NCI-H446 treated with DMSO at 0.1 percent for 48 hours (cell line): ENCODE measurements at places on chromosomes 4 and X.

DNA sequence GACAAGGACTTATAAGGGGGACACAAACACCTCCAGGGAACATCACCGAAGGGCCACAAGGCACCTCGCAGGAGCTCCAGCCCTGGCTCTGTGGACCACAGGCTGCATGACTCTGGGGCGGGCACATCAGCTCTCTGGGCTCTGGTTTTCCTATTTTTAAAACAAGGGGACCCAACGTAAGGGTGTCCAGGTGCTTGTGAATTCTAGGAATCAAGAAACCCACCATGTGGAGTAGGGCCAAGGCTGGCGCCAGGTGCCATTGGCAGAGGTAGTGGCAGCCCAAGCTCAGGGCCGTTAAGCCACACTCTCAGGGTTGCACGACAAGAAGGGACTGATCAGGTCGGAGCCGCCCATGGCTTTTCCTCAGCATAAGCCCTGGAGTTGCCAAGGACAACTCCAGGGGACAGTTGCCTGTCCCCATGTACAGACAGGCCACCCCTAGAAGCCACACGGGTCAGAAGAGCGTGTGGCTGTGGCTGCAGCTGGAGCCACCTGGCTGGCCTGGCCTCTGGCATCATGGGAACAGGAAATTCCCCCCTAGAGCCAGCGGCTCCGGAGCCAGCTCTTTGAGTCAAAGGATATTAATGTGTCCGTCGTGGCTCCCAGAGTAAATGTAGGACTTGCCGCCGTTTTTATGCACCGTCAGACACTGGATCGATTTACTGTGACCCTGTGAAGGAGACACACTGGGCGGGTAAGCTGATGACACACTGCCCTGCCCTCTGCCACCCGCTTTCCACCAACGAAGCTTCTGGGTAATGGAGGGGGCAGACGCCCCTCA is 32.5 kb downstream of the WDR1 start:
- no peak for DNase-seq

GRCh38 chrX:70808942-70809940 is 99.3 kb downstream of the TEX11 start:
- no peak for DNase-seq

- no peak for DNase-seq
Measured at GRCh38 chrX:134885336-134886001, 105.3 kb upstream of the SMIM10 start.

DNA sequence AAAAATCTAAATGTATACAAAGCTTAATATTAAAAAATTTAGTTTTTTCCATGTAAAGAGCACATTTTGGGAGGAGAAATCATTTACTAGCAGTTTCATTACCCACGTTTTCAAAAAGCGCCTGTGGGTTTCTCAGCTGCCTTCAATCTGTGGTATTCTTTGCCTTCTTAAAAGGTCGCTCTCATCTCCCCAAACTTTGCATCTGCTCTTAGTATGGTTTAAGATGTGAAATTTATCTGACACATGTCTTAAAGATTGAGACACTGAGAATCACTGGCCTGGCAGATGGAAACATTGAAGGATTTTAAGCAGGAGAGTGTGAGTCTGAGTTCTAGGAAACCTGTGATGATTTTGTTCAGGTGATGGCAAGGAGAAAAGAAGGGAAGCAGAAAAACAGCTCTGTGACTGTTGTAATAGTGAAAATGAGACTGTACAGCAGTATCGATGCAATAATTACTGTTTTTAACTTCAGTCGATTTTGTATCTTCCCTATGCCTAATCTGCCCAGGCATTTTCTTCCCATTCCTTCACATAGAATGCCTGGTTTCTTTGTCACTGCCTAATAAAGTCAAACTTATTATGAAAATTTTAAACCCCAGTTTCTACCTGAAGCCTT is 75.9 kb downstream of the PAQR3 start:
- no peak for DNase-seq

GRCh38 chr4:83639849-83640493 is 104.1 kb downstream of the GPAT3 start:
- peak; percentile 22 for DNase-seq

DNA sequence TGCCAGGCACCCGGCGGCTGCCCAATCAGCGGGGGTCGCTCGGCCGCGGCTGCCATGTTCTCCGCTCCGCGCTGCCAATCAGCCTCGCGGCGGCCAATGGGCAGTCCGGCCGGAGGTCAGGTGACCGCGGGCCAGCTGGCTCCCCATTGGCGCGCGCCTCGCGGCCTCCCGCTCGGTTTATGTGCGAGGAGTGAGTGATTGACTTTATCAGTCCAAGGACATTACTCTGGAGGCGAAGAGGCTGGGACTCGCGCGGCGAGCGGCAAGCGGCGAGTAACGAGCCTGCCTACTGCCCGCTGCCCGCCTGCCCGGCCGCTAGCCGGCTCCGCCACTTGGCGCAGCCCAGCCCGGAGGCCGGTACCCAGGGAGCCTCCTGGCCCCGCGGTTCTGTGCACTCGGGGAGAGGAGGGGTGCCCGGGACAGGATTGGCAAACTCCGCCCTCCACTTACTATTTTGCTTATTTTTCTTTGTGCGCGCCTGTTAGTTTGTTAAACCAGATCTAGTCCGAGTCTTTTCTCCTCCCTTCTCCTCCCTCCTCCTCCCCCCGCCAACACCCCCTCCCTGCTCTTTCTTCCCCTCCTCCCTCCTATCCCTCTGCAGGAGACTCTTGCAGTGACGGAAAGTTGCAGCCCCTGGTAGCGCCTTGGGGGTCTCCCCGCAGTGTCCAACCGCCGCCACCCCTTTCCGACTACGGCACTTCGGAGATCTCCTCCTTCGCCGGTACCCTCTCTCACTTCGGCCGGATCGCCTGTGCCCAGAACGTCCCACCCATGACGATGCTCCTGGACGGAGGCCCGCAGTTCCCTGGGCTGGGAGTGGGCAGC is at the start of gene ZIC3:
ZIC3 (plus strand) TSS at position 207 of the 825 bp plus-strand sequence; CDS start at position 772, 565 bp downstream.
- DNase-seq: no peak

DNA sequence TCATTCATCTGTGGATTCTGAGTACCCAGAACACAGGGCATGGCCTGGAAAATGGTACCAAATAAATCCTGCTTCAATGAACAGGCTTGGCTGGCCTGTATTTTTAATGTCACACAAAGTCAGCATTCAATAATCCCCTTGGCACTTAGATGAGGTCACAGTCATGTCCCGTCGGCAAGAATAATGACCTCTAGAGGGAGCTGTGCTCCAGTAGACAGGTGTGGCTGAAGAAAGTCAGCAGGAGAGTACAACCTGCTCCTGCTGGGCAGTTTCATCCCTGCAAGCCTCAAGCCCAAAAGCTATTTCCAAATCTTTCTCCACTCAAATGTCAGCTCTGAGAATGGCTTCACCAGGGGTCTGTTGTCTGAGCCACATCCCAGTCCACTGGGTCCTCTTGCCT is 404.0 kb upstream of the F9 start:
- DNase-seq: no peak

GRCh38 chr4:147057611-147058190 is 112.0 kb upstream of the TTC29 start:
- no peak for DNase-seq

DNA sequence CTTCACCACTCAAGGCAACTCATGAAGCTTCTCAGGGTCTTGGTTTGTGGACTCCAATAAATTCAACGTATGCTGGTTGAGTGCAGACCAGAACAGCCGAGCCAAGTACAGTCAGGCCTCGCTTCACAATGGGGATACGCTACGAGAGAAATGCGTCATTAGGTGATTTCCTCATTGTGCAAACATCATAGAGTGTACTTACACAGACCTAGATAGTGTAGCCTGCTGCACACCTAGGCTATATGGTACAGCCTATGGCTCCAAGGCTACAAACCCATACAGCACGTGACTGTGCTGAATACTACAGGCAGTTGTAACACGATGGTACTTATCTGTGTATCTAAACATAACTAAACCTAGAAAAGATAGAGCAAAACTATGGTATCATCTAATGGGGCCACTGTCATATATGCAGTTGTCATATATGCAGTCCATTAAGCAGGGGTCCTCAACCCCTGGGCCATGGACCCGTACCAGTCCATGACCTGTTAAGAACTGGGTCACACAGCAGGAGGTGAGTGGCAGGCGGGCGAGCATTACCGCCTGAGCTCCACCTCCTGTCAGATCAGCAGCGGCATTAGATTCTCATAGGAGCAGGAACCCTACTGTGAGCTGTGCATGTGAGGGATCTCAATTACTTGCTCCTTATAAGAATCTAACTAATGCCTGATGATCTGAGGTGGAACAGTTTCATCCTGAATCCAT is 31.5 kb downstream of the RTL5 start:
- no peak for DNase-seq

DNA sequence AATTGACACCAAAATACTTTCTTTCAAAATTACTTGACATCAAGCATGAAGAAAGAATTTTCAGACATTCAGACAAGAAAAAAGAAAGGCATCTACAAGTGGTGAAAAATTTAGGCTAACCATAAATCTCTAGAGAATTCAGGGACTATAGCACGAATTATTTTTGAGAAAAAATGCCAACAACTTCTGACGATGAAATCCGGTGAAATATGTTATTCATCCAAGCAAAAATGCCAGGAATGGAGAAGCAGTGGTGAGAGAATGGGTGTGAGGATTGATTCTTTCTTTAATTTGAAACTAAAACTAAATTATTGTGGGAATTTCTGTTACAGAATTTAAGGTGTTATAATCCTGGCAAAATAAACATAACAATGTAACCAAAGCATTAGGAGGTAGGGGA is 69.4 kb upstream of the SORBS2 start:
- DNase-seq: no peak

- DNase-seq: no peak
Measured at GRCh38 chr4:81003597-81004111, 26.9 kb upstream of the BMP3 start.

GRCh38 chr4:7226439-7226838 is 34.1 kb downstream of the SORCS2 start:
- no peak for DNase-seq

DNA sequence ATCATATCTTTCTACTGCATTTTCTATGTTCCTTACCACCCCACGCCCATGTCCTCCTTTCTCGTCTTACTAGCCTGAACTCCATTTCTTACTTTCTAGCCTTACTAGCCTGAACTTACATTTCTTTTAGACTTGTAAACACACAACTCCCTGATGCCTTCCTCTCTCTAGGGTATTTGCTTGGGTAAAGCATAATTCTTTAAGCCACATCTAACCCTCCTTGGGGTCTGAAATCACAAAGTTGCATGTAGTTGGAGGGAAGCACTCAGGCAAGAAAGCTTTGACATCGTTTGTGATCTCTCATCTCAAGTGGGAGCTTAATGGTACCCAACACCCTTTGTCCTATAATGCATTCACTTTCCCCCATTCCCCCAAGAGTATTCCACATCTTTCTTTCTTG is 124.4 kb downstream of the SPOCK3 start:
- no peak for DNase-seq

DNA sequence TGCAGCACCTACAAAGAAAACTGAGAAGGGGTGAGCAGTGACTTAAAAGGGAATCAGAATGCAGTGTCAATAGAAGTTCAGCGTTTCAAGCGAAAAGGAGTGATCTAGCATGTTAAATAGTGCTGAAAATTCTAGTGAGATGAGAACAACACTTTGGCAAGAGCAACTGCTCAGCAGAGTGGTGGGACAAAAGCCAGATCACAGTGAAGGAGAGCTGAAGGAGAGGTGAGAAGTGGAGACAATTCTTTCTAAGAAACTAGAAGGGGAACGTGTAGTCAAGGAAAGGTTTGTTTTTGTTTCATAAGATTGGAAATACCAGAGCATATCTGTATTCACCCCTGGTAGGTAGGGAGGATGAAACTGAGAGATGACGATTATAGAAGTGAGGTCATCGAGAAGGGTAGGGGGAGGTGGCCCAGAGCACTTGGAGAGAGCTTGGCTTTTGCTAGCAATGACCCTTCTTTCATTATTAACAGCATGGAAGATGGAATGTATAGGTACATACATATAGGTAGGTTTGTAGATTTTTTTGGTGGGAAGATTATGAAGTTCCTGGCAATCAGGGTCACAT is 33.7 kb downstream of the SRPX2 start:
- no peak for DNase-seq

DNA sequence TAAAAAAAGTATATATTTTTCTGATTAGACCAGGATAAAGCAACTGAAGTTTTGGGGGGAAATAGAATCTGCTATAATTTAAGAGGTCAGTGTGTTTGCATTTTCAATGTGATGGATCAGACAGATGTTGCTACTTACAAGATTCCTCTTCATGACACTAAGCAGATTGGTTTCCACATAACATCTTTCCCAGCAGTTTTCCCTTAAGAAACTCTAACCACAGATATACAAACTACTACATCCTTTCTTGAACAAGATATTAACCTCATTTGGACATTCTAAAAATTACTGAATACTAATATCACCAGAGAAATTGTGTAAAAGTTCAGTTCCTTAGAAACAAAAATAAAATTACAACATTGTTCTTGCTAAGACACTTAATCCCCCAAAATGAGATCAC is 106.7 kb upstream of the GUCY1A1 start:
- no peak for DNase-seq

GRCh38 chrX:45758738-45759397 is 558.2 kb upstream of the DIPK2B start:
- no peak for DNase-seq

DNA sequence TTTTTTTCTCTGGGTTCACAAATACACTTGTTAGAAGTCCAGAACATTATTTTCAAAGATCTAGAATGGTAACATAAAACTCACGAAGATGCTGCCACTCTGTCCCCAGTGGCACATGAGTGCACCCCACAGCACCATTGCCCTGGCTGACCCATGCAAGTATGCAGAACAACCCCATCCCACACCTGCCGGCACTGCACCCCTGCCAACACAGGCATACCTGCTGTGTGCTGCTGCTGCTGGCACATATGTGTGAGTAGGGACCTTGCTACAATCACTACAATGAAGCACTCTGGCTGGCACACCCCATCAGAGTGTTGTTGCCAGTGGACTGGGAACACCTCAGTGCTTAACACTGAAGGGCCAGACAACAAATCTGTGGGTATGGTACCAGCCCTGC is 66.9 kb downstream of the CISD2 start:
- no peak for DNase-seq

- peak; percentile 26 for DNase-seq
Measured at GRCh38 chr4:10554694-10555093, 97.5 kb upstream of the ZNF518B start.

DNA sequence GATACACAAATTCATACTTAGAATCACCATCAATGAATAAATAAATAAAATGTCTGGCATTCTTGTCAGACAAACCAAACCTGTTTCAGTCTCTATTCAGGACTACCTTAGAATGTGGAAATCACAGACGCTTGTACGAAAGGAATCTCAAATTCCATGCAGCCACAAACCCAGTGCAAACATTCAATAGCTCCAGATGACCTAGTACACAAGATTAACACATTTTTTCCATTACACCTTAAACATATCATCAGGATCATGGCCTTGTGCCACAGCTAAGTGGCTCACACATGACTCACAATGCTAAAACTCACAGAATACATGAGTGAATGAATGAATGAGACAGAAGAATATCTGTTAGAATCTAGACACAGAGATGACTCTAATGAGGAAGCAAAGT is 134.2 kb downstream of the PWWP3B start:
- DNase-seq: no peak

- no peak for DNase-seq
Measured at GRCh38 chrX:70769659-70770227, 138.8 kb downstream of the TEX11 start.

- DNase-seq: no peak
Measured at GRCh38 chrX:15142084-15142715, 127.7 kb downstream of the ASB9 start.
